Aorta (tissue), 5 donors: ENCODE measurements at places on chromosomes 12 and 14. TPM values are rescaled to one million over a fixed set of nuclear protein-coding genes. Genes with fewer than 3 reads are reported as not detected.

Gene PMCH
- not detected for total RNA-seq

Gene GYS2
- not detected for total RNA-seq

Gene PZP
- total RNA-seq, result 0.87 TPM

Gene KRT79
- total RNA-seq, result not detected

Gene C12orf42
- not detected for total RNA-seq

Gene FLVCR2
- 15.4 TPM for total RNA-seq

Gene EFS
- total RNA-seq, result 24.5 TPM

Gene CMKLR1
- 41.9 TPM for total RNA-seq

Gene TMED8
- total RNA-seq, result 9.4 TPM

Gene ESRRB
- total RNA-seq, result 0.33 TPM

Gene ART4
- 11.6 TPM for total RNA-seq

Gene SLCO1B1
- not detected for total RNA-seq

Gene PLD4
- 0.62 TPM for total RNA-seq

Gene RERGL
- 6.9 TPM for total RNA-seq

Gene RNASE7
- not detected for total RNA-seq

Gene LRP1-AS
- not detected for total RNA-seq

Gene LTBP2
- 363 TPM for total RNA-seq

Gene INSM2
- total RNA-seq, result not detected

Gene OR6C2
- total RNA-seq, result not detected

Gene RASSF8
- total RNA-seq, result 80.9 TPM

Gene NKX2-1
- not detected for total RNA-seq

Gene B3GNT4
- total RNA-seq, result not detected

Gene LMNTD1
- not detected for total RNA-seq

Gene DPPA3
- total RNA-seq, result not detected

Gene VASH1
- 42.7 TPM for total RNA-seq

Gene MUCL1
- not detected for total RNA-seq

Gene SERPINA9
- not detected for total RNA-seq

Gene OR4N2
- not detected for total RNA-seq

Gene AGAP2
- 2.6 TPM for total RNA-seq
